ENCODE measurements at places on chromosomes 5 and 9.

GRCh38 chr5:91468651-91469422 lies 85.7 kb upstream of the ARRDC3 start:
- no peak for DNase-seq

- no peak for DNase-seq
Observed at GRCh38 chr5:82512025-82512424, 233.9 kb upstream of the RPS23 start.

GRCh38 chr5:178360222-178360925 lies 127.8 kb upstream of the PHYKPL start:
- no peak for DNase-seq

DNA sequence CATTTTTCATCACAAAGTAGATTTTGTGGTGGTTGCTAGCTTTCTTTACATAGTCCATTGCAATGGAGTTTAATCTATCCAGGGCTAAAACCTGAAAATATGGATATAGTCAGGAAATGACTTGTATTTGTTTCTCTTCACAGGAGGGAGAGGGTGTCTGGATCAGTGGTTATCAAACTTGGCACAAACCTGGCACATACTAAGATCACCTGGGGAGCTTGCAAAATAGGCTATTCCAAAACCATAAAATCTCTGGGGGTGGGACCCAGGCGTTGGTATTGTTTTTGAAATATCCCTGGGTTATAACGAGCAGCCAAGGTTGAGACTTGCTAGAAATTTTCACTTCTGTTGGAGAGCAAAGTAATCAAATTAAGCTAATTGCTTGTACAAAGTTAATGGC lies 179.9 kb downstream of the PCSK1 start:
- DNase-seq, result no peak

GRCh38 chr5:178279723-178280438 lies 47.3 kb upstream of the PHYKPL start:
- peak; percentile 74 for DNase-seq

- peak; percentile 30 for DNase-seq
Observed at GRCh38 chr5:176388003-176388443, 375 bp downstream of the NOP16 start.

GRCh38 chr9:16679327-16679821 lies 191.1 kb downstream of the BNC2 start:
- peak; percentile 60 for DNase-seq

DNA sequence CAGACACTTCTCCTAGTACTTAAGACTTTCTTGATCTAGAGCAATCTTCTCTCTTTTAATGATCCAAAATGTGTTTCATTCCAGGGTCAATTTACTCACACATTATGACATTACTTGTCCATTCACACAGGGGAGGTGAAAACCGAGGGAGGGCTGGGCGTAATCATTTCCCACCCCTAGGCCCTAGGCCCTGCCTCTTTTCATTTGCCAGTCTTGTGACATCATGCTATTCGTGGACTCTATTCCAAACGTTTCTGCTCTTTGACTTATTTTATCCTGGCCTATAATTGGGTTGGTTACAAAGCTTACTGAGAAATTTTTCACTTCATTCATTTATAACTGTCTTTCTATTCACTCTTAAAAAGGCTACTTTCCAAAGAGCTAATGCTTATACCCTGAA lies 2.4 kb downstream of the DCAF12 start:
- no peak for DNase-seq

- DNase-seq, result no peak
Observed at GRCh38 chr9:93962017-93962416, 6.9 kb upstream of the BARX1 start.

GRCh38 chr5:132487095-132487428 lies 3.5 kb downstream of the IRF1 start:
- no peak for DNase-seq

DNA sequence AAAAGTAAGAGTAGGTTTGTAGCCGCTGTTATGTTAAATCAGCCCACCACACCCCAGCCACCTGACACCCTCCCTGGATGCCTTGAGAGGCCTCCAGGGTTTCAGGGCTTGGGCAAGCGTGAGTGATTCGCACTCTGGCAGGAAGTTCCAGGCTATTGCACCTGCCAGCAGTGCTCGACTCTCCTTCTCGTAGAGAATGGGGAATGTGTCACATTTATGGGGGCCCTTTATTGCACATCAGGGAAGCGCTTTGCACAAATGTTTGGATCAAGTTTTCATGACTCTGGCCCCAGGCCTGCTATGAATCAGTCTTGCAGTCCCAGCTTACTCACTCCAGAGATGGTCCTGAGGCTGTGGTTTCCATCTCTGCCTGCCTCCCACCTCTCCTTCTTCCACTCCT lies 66.1 kb upstream of the ADRA1B start:
- DNase-seq, result peak; percentile 85

DNA sequence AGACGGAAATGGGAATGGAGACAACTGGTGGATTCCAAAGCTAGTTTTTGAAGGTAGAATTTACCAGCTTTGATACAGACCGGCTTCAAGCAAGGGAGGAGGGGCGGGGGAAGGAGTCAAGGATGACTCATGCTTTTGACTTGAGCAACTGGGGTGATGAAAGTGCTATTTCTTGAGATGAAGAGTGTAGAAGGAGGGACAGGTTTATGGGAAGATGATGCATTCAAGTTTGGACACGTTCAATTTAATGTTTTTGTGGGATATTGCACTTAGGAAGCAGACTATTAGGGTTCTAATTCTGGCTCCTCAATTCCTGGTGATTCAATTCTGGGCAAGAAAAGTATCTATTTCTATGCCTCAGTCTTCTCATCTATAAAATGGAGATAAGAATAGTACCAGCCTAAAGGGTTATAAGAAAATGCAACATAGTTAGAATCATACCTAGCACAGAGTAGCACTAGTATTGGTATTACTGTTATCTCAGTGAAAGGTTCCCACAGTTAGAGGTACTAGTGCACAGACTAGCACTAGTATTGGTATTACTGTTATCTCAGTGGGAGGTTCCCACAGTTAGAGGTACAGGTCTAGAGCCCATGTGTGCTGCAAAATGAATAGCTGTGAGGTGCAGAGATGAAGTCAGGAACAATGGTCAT lies 4.6 kb downstream of the NIPAL4 start:
- DNase-seq, result peak; percentile 90

GRCh38 chr5:172028167-172028566 lies 21.7 kb upstream of the FBXW11 start:
- DNase-seq, result no peak

- DNase-seq, result no peak
Observed at GRCh38 chr5:115703514-115703913, 77.7 kb upstream of the TMED7 start.

DNA sequence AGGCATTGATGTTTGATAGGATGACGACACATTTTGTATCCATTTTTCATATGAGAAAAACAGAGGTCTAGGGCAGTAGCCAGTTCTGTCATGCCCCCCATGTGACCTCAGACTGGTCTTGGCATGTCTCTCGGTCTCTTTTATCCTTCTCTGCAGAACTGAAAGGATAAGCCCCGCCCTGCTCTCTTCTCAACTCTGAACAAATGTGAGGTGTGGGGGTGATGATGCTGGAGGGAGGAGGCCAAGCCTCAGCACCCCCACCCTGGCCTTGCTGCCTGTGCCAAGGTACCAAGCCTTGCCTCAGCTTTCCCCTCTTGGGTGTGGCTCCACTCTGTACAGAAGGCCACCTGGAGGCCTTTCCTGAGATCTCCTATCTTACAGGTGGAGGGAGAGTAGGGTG lies 19.5 kb upstream of the CRB2 start:
- DNase-seq, result no peak

DNA sequence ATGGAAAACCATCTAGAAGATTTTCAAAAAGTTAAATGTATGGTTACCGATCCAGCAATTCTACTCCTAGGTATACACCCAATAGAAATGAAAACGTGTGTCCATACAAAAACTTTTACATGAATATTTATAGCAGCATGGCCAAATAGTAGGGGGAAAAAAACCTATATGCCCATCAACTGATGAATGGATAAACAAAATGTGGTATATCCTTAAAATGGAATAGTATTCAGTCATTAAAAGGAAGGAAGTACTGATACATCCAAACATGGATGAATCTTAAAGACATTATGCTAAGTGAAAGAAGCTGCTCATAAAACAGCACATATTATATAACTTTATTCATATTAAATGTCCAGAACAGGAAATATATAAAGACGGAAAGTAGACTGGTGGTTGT lies 93.2 kb upstream of the SPOCK1 start:
- no peak for DNase-seq

- DNase-seq, result no peak
Observed at GRCh38 chr5:135877570-135878155, 18.0 kb downstream of the IL9 start.

- DNase-seq, result no peak
Observed at GRCh38 chr9:23850242-23850689, 24.2 kb upstream of the ELAVL2 start.

- no peak for DNase-seq
Observed at GRCh38 chr9:85067792-85068191, 398.3 kb downstream of the NTRK2 start.

- DNase-seq, result peak; percentile 17
Observed at GRCh38 chr9:114486205-114486963, 18.9 kb downstream of the WHRN start.

DNA sequence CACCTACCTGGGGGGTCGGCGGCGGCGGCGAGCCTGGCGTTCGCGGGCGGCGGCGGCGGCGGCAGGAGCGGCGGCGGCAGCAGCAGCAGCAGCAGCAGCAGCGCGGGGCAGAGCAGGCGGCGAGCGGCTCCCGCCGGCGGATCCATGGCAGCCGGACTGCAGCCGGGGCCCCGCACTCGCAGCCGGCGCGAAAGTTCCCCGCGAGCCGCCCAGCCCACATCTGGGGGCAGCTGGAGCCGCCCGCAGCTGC lies 153 bp downstream of the ADAMTS2 start:
- no peak for DNase-seq

GRCh38 chr5:95078868-95079267 lies 206.0 kb downstream of the MCTP1 start:
- no peak for DNase-seq

DNA sequence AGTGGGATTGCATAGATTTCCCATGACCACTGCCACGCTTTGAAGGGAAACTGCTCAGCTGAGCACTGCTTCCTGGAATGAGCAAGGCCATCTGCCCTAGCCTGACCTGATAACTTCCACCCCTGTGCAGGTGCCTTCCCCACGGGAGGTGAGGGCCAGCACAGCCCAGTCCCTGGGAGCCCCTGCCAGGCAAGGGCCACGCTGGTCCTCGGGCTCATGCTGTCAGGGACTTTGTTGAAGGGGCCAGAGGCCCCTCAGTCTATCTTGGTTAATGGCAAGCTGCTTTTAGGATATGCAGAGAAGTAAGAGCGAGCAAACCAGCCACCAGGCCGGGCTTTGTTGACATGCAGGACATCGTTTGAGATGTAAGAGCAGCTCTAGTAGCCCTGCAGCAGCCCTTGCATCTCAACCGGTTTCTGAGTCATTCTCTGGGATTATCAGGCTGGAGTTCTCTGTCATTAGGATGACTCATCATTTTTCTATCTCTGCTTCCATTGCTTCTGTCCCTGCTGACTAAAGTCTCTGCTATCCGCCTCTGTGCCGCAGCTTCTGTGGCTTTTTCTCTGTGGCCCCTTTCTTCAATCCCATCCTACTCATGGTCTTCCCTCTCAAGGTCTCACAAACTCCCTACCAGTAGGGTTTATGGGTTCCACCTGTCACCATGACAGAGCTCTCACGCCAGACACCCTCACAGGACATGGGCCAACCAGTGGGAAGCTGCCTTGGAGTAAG lies 30.6 kb upstream of the IQGAP2 start:
- DNase-seq, result peak; percentile 93

- DNase-seq, result peak; percentile 30
Observed at GRCh38 chr9:2192356-2192979, 177.3 kb downstream of the SMARCA2 start.

DNA sequence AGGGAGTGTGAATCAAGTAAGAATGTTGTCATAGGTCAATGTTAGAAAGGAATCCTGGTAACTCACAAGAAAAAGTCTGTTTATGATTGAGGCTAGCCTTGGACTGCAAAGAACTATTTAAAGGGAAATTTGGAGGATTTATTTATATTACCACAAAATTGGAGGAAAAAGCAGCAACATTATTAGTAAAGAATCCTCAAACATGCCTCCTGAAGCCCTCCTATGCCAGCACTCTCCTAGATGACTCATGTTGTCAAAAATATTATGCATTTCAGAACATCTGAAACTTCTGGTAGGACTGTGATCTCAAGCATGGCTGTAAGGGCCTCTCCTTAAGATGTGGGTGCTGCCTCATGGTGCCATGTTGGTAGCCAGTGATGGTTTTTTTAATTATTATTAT lies 628.5 kb downstream of the CHSY3 start:
- DNase-seq, result no peak

- DNase-seq, result no peak
Observed at GRCh38 chr5:74624931-74625505, 15.5 kb downstream of the ENC1 start.

DNA sequence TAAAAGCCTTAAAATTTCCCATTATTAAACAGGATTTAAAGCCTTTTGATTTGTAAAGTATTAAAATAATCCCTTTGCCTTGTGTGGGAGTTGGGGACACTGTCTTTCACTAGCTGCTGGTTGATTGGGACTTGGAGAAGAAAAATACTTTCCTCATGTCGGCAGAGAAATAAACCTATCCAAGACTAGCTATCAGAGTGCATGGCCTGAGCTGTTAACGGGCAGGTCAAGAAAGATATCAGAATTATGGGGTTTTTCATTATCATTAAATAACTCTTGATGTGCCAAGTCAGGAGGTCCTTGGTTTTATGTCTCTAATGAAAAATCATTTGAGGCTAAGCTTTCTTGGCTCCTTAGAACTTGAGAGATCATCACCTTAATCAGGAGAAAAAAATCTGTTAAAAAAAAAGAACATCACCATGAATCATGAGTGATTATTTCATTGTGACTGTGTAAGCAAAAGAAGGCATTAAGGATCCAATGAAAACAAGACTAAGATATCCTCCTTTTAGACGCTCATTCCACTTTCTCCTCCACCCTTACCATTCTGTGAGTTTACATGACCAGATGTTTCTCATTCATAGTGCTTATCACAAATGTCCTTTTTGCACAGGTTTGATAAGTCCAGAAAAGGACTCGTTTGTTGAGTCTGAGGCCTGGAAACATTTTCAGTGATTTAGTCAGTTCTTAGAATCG lies 140.4 kb upstream of the EGFLAM start:
- no peak for DNase-seq

DNA sequence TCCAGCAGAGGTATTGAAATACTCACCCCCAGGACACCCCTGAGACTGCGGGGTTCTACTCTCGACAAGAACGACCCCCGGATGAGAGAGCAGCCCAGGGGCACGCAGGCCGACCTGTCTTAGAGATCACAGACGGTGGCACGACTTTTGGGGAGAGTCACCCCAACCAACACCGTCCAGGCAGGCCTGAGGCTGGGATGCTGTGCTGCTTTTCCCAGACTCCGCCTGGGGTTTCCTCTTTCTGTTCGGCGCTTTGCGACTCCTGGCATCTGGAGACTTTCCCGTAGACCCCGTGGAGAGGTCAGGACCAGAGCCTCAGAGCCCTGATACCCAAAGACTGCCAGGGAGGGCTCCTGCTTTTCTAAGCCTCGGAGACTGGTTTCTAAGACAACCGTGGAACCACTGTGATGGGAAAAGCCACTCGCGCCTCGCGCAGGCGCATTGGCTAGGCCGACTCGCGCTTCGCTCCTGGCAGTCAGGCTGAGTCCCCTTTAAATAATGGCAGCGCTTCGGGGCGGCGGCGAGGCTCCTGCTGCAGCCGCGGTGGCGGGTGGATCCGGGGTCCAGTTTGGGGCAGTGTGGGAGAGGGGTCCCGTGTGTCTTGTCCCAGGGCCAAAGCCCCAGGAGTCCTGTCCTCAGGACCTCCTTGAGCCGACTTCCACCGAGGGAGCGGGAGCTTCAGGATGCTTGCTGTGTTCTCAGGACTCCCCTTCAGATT lies 484.0 kb downstream of the SPATA31A7 start:
- DNase-seq, result no peak

Data from EL (cell line).